ENCODE measurements at places on chromosomes 7 and 10.
A peak's percentile ranks its signal among the peaks of the same experiment; 100 is the strongest.

- no peak for DNase-seq
Measured at GRCh38 chr7:150382123-150382843, 3.2 kb downstream of the ZNF775 start.

- DNase-seq = no peak
Measured at GRCh38 chr7:4745265-4745919, 30.0 kb upstream of the AP5Z1 start.

- DNase-seq = no peak
Measured at GRCh38 chr10:106557951-106558733, 606.4 kb downstream of the SORCS1 start.

GRCh38 chr7:141500608-141501007 lies 50.6 kb upstream of the AGK start:
- no peak for DNase-seq

- no peak for DNase-seq
Measured at GRCh38 chr7:95772771-95773581, 622 bp downstream of the DYNC1I1 start.

GRCh38 chr10:72079356-72079755 lies 9.0 kb downstream of the SPOCK2 start:
- peak; percentile 71 for DNase-seq
